ENCODE measurements at places on chromosomes 2 and 18.

DNA sequence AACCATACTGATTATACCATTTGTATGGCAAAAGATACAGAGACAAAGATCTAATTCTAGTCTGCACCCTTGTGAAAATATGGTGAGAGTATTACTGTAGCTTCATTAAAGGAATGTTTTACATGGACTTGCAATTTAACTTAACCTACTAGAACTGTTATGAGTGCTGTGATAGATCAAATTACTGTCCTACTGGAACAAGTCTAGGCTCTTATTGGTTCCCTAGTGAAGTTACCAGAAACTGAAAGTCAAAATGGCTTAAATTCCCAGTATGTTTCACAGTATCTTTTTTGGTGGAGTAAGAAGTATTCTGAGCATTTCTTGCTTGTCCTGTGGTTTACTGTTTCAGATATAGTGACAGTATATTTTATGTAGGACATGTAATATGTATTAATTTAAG, 3.8 kb upstream of the TBR1 start:
- no peak for DNase-seq

GRCh38 chr2:24657818-24658217, 135.4 kb downstream of the PTRHD1 start:
- no peak for DNase-seq

DNA sequence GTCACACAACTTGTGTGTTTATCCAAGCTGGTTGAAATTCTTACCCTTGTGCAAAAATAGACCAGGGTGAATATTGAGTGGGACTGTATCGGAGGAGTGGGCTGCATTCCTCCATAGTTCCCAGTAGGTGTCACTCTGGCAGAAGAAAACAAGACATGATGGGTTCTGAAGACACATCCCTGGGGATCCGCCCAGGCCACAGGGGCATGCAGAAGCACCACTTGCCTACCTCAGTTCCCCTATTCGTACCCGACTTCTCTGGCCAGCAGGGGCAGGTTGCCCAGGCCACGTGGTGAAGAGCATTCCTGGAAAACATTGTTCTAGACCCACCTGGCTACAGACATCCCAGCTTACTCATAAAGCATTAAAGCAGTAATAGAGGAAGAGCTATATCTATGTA, 168.2 kb downstream of the FAM210A start:
- DNase-seq: peak; percentile 22

- DNase-seq: no peak
Measured at GRCh38 chr18:63025251-63026090, 294.1 kb downstream of the BCL2 start.

DNA sequence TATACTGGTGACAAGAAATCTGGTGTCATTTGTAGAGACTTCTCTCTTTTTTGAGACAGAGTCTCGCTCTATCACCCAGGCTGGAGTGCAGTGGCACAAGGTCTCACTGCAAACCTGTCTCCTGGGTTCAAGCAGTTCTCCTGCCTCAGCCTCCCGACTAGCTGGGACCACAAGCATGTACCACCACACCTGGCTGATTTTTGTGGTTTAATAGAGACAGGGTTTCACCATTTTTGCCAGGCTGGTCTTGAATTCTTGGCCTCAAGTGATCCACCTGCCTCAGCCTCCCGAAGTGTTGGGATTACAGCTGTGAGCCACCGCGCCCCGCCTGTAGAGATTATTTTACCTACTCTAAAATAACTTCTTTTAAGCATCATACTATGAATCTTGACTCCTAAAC, 6.5 kb downstream of the HNRNPLL start:
- DNase-seq: no peak

DNA sequence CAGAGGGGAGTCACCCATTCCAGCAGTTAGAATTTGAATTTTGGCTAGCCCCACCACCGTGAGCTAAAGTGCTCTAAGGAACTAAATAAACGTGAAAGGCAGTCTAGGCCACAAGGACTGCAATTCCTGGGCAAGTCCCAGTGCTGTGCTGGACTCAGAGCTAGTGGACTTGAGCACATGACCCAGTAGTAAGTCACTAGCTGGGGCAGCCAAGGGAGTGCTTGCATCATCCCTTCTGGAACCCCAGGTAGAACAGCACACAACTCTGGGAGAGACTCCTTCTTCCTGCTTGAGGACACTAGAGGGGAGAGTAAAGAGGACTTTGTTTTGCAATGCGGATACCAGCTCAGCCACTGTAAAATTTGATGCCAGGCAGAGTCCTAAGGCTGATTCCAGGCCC, 672.2 kb downstream of the CPS1 start:
- DNase-seq: no peak

DNA sequence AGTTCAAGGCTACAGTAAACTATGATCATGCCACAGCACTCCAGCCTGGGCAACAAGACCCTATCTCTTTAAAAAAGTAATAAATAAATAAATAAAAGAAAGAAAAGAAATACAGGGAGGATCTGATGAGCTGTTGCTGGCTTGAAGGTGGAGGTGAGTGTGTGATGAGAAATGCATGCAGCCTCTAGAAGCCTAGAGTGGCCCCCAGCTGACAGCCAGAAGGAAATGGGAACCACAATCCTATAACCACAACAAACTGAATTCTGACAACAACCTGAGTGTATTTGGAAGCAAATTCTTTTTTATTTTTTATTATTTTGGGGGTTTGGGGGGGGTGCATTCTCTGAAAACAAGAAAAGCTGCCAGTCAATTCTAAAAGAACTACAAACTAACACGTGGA, 14.6 kb downstream of the NOL10 start:
- no peak for DNase-seq
